NCI-H748 treated with DMSO at 0.1 percent for 48 hours (cell line): ENCODE measurements at places on chromosomes 4 and X.

DNA sequence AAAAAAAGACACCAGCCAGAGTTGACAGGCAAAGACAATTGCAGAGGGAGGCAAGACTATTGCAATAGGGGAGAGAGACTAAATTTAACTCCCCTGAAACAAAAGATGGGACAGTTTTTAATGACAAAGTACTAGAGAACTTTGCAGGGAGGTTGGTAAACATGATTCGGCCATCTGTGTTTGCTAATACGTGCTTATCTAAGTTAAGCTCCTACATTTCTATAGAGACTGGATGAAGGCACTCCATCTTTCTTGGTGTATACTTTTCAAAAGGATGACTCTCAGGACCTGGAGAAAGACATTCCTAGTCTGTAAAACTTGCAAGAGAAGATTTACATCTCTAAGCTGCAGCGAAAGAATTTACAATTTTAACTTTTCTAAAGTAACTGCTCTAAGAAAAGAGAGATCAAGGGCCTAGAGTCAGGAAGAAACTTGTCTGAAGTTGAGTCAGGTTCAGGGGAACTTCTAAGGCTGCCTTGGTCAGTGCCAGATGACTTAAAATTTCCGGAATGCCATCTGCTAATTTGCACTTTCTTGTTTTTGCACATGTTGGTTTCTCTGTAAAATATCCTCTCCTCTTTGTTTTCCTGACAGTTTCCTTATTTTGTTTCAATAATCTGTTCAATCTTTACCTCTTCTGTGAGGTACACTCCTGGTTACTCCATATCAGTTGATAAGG is 10.6 kb downstream of the ADAM29 start:
- no peak for DNase-seq

DNA sequence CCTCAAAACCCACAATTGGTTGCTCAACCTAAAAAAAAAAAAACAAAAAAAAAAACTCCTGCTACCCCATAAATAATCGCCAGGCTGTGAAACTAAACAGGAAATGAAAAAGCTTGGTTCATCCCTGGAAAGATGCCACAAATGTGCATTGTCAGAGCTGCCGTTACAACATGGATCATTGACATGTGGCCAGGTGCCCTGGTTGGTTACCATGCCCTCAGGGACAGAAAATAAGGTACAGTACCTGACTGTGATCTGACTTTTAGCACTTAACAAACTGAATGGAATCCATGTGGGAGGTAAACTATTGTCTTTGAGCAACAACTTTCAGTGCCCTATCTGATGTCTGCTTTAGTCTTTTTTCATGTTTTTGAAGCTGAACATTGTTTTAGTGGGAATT is 118.0 kb upstream of the RPL34 start:
- no peak for DNase-seq

- DNase-seq = no peak
Observed at GRCh38 chr4:130124066-130124465, 1028.1 kb downstream of the C4orf33 start.

GRCh38 chr4:118783887-118784286 is 52.0 kb downstream of the SEC24D start:
- no peak for DNase-seq

DNA sequence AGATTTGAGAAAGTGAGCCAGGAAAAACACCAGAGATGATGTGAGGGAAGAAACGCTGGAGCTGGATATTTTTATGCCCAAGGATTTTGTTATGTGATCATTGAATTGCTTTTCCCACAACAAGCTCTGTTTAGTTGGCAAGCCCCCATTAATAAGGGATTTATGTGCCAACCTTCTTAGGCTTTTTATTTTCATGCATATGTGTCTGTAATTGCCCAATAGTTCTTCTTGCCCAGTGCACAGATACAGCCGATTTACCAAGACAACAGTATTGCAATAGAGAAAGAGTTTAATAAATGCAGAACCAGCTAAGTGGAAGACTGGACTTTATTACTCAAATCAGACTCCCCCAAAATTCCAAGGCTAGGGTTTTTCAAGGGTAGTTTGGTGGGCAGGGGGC is 57.7 kb downstream of the TRIM2 start:
- no peak for DNase-seq

- DNase-seq = no peak
Observed at GRCh38 chrX:14718403-14718802, 154.5 kb downstream of the FANCB start.

- no peak for DNase-seq
Observed at GRCh38 chr4:39452153-39452859, 6.4 kb downstream of the RPL9 start.

GRCh38 chr4:184688447-184688846 is 38.9 kb downstream of the PRIMPOL start:
- DNase-seq = no peak

DNA sequence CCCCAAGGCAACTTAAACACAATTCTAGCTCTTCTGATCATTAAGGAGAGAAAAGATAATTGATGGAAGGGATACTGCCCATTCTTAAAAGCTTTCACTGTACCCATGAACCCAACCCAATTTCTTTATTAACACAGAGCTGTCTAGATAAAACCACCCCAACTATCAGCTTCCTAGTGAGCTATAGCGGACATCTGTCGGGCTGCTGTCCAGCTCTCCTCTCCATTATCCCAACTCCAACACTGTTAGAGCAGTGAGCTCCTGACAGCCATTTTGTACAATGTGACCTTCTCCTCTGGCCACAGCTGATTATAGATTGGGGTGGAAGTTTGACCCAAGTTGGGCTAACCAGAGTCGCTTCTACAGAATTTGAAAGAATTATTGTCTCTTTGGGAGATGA is 66.1 kb downstream of the HADH start:
- DNase-seq = no peak

DNA sequence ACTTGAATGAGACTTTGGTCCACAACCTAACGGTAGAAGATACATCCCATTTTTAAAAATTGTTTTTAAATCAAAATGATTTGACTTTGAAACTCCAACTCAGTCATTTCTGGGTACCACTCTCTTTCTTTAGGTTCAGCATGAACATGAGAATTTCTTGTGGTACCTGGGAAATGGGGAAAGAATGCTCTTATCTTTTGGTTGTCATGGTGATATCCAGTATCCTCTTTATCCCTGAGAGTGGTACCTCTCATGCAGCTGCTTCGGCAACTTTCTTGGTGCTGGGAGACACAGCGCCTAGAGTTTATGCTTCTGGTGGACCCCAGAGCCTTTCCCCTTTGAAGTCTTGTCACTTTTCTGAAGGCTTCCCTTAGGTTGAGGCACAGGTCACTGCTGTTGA is 465.1 kb upstream of the FAT1 start:
- DNase-seq = no peak

- DNase-seq = no peak
Observed at GRCh38 chr4:119735165-119735651, 106.6 kb upstream of the PDE5A start.

DNA sequence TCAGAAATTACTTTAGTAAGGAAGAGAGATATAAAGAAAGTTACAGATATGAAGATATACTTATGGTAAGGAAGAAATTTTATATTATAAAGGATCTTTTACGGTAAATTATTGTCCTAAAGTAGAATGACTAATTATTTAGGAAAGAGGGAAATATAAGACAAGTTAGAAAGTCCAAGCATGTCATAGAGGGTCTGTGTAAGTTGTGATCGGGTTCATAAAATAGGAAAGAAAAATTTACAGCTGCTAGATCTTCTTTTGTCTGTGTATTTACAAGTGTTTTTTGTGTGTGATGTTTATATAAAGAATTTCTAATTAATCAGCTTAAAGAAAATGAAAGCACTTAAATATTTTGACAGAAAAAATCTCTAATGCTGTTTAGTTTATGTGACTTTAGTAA is 1054.9 kb upstream of the DIAPH2 start:
- no peak for DNase-seq

GRCh38 chr4:128633067-128633466 is 176.4 kb upstream of the JADE1 start:
- no peak for DNase-seq

DNA sequence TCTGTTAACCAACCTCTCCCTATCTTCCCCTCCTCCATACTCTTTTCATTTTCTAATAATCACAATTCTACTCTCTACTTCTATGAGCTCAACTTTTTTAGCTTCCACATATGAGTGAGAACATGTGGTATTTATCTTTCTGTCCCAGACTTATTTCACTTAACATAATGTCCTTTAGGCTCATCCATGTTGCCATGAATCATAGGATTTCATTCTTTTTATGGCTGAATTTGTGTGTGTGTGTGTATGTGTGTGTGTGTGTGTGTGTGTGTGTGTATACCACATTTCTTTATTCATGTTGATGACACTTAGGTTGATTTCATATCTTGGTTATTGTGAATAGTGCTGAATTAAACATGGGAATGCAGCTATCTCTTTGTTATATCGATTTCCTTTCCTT is 37.4 kb downstream of the RUFY3 start:
- DNase-seq = no peak

DNA sequence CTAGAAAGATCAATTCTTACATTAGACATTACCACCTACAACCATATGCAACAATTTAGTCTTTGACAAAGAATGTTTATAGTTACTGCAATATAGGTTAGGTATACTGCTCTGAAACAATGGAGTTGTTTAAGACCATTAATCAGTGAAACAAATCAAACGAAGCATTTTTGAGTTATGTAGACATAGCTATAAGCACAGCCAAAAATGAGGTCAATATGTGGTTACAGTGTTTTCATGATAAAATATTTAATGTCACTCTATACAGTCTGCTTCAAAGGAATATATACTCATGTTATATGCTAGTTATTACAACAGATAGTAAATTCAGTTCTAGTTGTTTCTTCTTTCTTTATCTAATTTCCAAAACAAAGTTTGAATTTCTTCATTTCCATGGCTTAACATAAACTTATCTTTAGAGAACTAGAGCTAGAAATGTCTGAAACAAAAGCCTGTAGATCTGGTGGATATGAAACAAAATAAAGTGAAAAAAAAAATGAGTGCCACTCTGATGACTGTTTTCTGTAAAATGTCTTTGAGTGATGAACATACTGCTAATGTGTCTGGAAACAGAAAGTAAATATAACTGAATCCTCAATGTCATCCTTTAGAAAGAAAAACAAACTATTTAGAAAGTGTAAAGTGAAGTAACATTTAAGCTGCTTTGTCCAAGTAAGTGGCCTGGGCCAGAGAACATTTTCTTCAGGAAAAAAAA is 809.0 kb downstream of the FAT4 start:
- DNase-seq = no peak

GRCh38 chr4:34850968-34851367 is 1393.3 kb downstream of the ARAP2 start:
- DNase-seq = no peak

DNA sequence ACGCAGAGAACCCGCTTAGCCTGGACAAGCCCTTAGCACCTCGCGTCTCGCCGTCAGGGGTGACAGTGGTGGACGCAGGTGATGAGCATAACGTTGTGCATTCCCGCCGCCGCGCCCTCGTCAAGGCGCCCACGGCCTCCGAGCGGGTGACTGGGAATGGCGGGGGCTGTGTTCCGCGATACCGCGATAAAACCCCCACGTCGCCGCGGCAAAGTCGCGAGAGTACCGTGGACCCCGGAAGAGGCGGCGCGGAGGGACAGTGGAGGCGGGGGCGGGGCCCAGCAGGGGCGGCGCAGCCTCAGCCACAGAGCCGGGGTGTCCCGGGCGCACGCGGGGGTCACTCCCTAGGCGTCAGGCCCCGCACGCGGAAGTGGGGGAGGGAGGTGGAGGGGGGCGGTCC is 53.8 kb downstream of the ZFYVE28 start:
- DNase-seq = no peak

DNA sequence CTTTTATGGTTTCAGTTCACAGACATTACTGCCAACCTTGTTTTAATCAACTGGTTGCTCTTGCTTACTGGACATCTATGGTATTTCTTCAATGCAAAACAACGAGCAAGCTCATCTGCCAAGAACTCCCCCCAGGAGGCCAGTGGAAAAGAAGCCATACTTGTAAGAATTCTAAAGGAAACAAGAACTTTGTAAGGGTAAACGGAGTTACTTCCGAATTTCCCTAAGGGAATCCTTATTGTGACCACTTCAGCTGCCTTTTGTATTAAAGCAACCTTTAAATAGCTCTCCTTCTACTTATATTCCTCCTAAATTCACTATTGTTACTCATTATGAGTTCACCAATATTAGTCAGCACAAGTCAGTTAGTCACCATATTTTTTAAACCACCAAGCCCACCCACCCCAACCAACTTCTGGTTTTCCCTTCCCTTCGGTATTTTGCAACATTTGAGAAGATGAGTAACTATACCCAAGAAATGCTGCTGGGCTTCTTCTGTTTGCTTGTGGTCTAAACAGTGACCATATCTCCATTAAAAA is 602.8 kb upstream of the DIPK2B start:
- DNase-seq = no peak

GRCh38 chr4:5708449-5709206 is at the start of gene EVC2:
EVC2 (minus strand) TSS chr4:5708559; CDS start chr4:5708513, 46 bp downstream.
- no peak for DNase-seq

DNA sequence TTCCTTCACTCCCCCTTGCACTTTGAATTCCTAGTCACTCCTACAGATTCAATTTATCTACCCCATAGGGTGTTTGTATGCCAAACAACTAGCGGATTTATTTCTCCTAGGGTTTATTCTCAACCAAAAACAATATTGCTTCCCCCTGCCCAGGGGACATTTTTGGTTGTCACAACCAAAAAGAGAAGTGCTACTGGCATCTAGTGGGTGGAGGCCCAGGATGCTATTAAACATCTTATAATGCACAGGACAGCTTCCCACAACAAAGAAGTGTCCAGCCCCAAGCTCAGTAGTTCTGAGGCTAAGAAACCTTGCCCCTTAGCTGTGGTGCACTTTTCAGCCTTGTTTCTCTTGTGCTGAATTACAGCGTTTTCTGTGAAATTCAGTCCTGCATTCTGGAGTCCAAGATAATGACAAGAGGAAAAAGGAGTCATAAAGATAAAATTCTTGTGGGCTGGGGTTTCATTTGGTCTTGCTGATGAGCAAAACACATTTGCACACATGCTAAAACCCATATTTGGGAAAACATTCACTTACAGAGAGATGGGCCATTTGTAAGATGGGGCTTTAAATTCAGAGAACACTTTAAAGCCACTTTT is 11.2 kb upstream of the SYTL4 start:
- no peak for DNase-seq

GRCh38 chr4:147481577-147482109 is 746 bp downstream of the EDNRA start:
- DNase-seq = no peak

DNA sequence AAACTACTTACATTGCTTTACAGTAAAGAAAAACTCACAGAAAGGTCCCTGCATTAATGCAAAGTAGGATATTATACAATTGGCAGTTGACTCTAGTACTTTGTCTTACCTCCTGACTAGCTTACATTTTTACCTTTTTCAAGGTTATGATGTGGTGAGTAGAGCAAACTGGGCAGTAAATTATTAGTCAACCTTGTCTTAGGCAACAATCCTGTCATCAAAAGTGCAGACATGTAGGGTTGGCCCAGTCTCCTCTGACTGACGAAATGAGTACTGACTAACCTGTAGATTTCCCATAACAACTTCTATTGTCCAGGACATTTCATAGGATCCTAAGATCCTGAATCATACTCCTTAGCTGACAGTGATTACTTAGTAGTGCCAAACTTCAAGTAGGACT is 142.0 kb upstream of the NUDT6 start:
- DNase-seq = no peak

DNA sequence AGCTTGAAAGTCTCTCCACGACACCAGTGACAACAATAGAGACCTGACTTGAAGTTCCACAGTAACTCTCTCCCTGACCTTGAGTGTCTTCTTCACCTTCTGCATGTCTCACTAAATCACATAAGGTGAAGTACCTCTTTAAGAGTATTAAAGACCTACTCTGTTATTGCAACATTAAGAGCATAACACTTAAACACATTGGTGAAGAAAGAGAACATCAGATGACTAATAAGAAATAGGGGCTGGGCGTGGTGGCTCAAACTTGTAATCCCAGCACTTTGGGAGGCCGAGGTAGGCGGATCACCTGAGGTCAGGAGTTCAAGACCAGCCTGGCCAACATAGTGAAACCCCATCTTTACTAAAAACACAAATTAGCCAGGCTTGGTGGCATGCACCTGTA is 33.9 kb upstream of the MAPK10 start:
- DNase-seq = no peak
